ENCODE measurements at places on chromosomes 11 and 22.

GRCh38 chr11:73173755-73174494 is 31.8 kb upstream of the FCHSD2 start:
- DNase-seq: no peak

GRCh38 chr11:13000116-13000515 is 9.0 kb upstream of the RASSF10 start:
- DNase-seq: no peak

DNA sequence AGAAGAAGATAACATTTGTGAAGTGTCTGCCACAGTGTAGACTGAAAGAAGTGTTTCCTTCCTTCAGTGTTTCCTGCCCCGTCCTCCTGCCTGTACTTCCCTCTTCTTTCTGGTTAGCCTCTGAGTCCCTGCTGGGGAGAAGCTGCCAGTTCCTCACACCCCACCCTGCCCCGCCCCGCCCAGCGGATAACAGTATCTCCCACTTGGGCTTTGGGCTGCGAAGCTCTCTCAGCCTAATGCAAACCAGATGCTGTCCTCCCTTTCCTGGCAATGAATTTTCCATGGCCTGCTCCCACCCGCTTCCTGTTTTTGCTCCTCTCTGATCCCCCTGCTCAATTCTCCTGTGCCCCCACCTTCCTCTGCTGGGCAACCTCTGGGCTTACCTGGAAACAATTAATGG is 5.2 kb upstream of the RAB3IL1 start:
- peak; percentile 40 for DNase-seq

GRCh38 chr22:21927174-21927823 is 25.3 kb downstream of the PPM1F start:
- DNase-seq: no peak

DNA sequence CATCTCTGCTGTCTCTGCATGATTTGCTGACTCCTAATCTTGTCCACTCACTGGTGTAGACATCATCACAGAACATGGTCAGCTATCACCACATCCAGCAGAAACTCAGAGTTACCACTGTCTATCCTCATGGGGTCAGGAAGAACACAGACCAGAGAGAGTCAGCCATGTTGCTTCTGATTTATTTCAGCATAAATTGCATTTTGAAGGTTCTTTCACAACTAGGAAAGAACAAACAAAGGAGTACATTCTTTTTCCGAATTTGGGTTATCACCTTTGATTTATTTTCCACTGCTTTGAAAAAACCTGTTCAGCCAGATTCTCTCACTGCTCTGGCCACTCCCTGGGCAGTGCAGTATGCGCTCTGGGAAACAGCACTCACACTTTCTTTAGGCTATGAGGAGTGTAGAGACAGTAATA is 172.0 kb upstream of the MTMR2 start:
- no peak for DNase-seq

DNA sequence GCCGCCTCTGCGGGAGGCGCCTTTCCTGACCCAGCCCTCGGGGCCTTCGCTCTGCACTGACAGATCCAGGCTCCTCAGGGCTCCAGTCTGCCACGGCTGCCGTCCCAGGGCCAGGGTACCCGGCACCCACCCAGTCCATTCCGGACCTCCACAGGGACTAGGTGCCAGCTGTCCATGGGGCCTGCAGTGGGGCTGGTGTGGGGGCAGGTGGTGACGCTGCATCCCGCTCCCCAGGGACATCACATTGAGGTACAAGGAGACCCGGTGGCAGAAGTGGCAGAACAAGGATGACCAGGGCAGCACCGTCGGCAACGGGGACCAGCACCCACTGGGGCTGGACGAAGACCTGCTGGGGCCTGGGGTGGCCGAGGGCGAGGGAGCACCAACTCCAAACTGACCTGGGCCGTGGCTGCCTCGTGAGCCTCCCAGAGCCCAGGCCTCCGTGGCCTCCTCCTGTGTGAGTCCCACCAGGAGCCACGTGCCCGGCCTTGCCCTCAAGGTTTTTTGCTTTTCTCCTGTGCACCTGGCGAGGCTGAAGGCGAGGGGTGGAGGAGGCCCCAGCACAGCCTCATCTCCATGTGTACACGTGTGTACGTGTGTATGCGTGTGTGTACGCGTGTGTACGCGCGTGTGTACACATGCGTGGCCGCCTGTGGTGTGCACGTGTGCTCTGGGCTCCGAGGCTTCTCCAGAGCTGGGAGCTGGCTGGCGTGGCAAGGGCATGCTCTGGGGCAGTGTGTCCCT is 16.7 kb downstream of the RNH1 start:
- no peak for DNase-seq

DNA sequence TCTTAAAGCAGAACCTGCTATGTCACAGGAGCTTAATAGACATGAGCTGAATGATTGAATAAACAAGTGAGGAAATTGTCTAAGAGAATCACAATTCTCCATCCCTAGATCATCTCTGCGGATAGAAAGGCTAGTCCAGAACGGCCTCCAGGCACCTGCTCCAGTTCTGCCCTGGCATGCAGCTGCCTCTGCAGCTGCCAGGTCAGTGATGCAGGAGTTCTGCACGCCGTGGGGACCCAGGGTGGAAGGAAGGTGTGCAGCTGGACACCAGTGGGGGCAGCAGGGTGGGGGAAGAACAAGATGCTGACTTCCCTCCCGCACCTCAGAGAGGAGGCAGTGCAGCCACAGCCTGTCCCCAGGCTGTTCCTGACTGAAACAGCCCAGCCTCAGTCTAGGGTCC is 192.1 kb upstream of the NCAM1 start:
- no peak for DNase-seq

- DNase-seq: no peak
These were observed 46.3 kb upstream of the MPEG1 start for GRCh38 chr11:59259047-59259446.

GRCh38 chr11:62705413-62705812 is 1.8 kb downstream of the BSCL2 start:
- no peak for DNase-seq

DNA sequence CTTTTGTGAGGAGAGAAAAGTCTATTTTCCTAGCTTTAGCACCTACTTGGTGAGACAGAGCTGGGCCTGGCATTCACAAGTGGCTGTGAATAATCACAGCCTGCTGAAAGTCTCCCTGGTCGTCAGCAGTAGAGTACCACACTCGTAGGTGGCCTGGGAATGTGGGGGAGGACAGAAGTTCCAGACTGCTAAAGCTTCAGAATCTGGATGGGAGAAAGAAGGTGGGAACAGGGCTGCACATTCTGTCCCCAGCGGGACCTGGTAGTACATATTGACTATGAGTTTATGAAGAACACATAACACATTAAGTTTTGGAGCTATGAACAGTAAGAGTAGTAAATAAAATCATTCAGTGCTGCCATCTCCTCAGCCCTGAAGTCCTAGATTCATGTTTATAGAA is 19.0 kb upstream of the LIMK2 start:
- no peak for DNase-seq

DNA sequence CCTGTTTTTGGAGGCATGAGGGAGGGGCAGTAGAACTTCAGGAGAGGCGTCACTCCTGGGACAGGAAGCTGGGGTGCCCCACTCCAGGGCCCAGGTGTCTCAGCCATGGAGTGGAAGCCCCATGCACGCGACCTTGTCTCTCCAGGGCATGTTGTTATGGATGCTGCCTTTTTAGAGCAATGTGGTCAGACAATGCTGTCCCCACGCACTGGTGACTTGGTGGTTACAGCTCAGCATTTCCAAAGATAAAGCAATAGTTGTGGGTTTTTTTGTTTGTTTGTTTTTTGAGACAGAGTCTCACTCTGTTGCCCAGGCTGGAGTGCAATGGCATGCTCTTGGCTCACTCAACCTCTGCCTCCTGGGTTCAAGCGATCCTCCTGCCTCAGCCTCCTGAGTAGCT is 22.3 kb downstream of the EIF4G2 start:
- no peak for DNase-seq

DNA sequence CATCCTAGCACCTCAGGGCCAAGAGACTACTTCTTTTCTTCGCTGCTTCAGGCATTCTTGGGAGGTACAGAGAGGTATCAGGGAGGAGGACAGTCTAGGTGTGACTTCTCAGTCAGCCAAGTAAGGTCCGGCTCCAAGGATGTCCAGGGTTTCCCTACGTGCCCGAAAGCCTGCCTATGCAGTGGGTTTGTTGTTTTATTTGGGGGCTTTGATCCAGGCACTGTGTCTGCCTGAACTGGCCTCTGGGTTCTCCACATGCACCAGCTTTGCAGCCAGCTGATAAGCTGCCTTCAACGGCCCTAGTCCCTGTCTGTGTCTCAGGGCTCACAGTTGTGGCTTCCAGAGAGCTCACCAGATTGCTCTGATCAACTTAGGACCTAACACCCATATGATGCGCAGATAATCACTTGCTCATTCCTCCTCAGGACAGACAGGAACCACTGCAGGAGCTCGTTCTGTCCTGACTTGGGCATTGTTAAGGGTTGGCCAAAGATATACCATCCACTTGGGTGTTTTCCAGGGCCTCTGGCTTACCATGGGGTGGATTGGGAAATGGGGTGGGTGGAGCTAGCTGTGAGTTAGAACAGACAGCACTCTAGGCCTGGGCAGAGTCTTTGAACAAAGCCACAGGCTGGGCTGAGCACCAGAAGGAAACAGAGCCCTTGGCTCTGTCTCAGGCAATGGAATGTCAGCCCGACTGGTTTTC is 45.5 kb upstream of the CRYBB3 start:
- DNase-seq: no peak

DNA sequence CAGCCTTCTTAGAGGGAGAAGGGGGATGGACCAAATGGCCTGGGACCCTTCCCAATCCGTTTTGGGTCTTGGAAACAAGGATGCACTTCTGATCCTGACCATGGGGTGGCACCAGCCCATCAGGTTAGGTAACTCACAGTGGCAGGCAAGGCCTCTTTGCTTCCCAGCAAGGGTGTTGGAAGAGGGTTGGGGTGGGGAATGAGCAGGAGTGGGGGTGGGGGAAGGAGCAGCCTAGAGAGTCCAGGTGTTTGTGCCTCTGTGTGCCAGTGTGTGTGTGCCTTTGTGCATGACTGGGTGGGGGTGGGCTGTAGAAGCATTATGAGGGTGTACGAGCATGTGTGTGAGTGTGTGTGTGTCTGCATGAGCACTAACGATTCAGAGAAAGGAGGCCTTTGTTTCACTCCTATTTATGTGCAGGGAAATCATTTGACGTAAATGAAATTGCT is 213.1 kb downstream of the INSC start:
- peak; percentile 48 for DNase-seq

DNA sequence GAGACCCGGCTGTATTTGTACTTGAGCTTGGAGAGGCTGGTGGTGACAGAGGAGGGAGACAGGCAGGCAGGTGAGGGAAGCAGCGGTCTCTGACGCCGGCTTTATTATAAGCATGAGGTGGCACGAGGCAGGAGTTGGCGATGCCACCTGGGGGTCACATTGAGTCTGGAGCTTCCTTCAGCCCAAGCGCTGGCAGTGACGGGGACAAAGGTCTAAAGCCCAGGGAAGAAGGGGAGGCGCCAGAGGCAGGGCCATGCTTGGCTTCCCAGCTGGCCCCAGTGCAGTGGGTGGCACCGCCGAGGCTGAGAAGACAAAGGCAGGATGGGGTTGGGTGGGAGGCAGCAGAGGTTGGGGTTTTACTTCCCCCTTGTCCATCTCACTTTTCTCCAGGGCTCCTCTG is 4.5 kb downstream of the FXYD2 start:
- DNase-seq: no peak

DNA sequence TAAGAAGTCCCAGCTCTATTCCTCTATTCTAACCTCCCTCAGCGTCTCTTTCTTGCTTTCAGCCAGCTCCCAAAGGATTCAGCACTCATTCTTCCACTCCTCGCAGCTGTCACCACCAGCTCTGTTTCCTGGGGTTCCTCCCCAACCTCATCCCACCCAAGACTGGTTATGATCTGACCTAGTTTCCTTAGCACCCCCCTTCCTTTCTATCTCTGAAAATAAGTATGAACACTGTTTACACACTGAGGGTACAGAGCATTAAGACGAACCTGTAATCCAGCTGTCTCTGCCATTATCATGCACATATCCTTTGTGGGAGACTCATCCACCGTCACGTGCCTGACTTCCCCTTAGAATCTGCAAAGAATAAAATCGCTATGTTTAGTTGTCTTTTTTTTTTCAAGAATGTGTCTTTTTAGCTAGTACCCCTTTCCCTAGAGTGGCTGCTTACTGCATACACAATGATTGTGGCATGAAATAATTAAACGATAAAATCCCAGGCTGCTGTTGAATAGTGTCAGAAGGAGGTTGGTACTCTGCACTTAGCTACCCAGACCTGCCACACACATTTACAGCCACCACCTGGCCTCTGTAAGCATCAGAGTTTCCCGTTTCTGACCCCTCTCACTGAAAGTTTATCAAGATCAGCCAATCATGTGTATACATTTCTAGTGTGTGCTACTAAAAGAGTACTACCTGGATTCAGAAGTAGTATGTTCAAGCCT is 26.9 kb upstream of the CSTF3 start:
- no peak for DNase-seq

DNA sequence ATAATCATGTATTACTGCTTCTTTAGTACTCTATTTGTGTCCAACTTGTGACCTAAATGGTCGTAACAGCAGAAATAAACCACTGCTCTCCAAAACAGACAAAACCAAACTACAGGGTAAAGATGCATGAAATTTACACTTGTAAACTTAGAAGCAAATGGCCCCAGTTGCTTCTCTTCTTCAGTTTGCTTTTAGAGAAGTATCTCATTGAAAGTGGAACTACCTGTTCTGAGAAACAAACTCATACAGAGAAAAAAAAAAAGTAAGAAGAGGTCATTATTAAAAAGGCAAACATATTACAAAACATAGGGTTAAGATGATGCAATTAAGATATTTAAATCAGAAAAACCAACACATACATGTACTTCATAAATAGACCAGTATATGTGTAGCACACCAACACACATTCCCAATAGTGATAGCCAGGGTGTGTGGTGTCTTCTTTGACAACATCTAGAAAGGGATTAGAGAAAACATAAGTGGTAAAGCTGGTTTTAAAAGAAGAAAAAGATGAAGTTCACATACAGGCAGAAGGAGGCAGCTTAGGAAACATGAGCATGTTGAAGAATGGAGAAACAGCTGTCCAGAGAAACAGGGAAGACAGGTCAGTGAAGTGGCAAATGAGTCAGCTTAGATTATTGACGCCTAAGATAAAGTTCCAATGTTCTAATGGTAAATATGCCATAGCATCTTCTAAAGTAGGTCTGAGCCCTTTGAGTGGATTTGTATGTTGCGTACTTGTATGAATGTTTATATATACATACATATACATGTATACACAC is 844.7 kb upstream of the CCDC90B start:
- no peak for DNase-seq

- no peak for DNase-seq
These were observed 48.9 kb upstream of the TBCEL start for GRCh38 chr11:120974965-120975364.

GRCh38 chr22:39429186-39429585 is 27.6 kb upstream of the MGAT3 start:
- DNase-seq: no peak

All from substantia nigra (tissue), 51 donors.